Right kidney (tissue), 9 donors: ENCODE measurements at places on chromosomes 1 and 21.

- no peak for DNase-seq
Measured at GRCh38 chr21:30209601-30210000, 6.3 kb downstream of the CLDN8 start.

GRCh38 chr21:42939582-42940413 lies 14.4 kb upstream of the ERVH48-1 start:
- DNase-seq, result no peak

- DNase-seq, result no peak
Measured at GRCh38 chr21:18153063-18153462, 91.6 kb upstream of the CHODL start.

DNA sequence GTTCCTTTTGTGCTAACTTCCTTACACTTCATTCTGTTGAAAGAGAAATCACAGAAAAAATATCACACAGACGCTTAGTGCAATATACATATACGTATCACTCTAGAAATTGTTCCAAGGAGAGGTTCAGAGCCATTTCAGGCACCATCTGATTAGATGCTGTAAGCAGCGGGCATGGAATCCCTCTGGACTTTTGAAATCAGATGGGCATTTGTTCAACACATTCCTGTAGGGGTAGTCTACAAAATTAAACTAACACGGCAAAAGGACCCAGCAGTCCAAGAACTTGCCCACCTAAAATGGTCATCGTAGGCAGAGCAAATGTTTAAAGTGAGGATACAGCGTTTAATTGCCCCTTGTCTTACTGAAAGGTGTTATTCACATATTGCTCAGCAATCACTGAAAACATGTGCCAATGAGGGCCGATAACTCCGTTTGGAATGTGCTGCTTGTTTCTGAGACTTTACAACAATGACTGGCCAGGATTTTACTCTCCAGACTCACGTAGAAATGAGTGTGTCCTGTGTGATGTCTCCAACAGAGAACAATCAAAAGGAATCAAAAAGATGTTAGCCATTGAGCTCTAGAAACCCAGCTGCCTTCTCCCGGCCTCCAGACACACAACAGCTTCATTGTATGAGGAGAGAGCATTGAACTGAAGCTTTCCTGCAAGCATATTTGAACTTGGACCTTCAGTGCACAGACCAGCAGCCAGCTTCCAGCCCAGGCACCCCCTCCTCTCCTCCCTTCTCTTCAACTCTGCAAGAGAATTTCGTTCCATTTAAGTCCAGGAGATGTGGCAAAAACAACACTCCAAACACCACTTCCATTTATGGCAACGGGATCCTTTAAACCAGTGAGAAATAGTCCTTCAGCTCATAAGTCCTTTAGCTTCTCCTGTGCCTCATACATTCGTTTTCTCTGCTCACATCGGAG lies 32.1 kb upstream of the ADORA3 start:
- no peak for DNase-seq

- DNase-seq, result no peak
Measured at GRCh38 chr1:248756151-248756550, 592 bp upstream of the LYPD8 start.

GRCh38 chr1:19190468-19190867 lies 19.6 kb downstream of the UBR4 start:
- DNase-seq, result no peak

DNA sequence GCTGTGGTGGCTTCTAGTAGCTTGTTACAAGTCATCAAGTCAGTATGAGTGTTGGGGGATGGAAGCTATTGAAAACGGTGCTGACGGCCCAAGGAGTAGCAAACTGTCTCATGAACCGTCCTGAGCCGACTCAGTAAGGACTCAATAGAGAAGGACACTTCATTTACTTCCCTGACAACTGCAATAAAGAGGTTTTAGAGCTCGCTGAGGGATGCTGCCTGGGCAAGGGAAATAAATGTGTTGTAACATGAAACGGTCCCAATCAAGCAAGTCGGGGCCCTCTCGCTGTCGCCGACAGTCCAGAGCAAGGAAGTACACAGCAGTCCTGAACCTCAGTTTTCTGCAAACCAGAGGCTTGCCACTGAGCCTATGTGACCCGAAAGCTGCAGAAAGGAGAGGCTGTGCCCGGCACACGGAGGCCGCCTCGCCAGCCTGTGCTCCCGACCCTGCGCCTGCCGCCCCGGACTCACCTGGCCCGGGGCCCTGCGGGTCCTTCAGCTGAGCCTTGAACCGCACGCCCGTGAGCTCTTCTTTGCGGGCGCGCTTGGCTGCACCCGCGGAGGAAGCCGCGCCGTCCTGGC lies 423 bp downstream of the URB1 start:
- DNase-seq, result peak; percentile 77

DNA sequence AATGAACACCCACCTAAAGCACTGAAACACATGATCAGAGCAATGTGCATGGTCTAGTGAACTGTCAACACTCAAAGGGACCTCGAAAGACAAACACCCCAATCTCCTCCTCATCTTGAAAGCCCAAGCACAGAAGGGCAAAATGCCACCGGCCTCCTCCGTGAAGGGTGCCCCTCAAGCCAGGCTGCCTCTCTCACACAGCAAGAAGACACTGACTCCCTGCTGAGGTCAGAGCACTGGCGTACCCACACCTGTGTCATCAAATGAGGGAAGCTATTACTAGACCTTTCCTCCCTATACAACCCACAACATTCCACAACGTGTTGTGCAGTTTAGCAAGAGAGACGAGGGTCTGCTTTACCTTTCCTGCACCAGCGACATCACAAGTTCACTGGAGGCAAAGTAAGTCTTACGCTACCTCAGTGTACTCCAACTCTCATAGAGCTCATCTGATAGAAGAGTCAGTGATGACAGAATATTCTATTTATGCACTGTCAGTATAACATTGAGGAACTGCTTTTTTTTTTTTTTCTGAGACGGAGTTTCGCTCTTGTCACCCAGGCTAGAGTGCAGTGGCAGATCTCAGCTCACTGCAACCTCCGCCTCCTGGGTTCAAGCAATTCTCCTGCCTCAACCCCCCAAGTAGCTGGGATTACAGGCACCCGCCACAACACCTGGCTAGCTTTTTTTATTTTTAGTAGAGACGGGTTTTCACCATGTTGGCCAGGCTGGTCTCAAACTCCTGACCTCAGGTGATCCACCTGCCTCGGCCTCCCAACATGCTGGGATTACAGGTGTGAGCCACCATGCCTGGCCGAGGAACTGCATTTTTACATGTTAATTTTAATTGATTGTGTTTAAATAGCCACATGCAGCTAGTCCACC lies 3.3 kb downstream of the SH3BP5L start:
- no peak for DNase-seq

DNA sequence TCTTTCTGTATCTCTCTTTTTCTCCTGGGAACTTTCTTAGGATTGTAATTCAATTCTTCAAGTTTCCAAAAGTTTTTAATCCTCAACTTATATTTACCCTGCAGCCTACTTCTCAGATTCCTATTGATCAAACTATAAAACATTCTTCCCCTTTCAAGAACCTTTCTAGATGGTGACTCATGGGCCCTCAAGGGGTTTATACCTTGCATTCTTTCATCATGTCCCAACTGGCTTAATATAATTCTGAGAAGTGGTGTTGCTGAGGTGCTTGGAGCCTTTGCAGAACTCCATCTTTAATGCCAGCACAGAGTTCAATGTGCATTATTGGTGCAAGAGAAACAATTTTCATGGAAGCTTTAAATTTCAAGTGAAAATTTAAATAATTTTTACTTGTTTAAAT lies 273.4 kb downstream of the VAV3 start:
- no peak for DNase-seq

DNA sequence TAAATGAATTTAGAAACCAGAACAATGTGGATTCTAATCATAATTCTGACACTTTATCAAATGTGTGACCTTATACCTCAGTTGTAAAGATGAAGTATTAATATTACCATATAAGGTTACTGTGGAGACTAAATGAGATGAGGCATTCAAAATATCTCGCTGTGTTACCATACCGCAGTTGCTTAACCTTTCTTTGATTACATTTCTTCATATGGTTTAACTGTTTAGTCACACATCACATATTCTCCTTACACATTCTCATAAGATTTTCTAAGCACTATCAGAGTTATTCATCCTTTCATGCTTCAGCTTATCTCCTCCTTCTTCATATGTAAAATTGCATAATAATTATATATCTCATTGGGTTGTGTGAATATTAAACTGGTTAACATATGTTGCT lies 88.9 kb downstream of the LRRC53 start:
- DNase-seq, result no peak

GRCh38 chr1:111448482-111448917 lies 556 bp downstream of the WDR77 start:
- DNase-seq, result no peak

- DNase-seq, result no peak
Measured at GRCh38 chr1:221234791-221235190, 355.5 kb downstream of the HLX start.

DNA sequence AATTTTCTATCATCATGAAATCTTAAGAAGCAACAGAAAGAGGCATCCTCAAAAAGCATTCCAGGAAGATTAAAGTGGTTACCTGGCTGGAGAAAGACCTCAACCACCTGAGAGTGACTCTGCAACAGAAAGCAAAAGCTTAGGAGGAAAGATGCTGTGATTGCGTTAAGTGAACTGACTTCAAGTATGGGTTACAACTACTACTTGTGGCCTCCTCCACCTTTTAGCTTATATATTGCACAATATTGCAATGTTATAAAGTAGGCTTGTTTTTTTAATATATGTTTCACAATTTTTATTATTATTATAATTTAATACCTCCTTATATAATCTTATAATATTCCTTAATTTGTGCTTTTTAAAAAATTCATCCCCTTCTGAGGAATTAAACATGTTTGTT lies 1407.5 kb downstream of the KCNT2 start:
- no peak for DNase-seq

- DNase-seq, result peak; percentile 95
Measured at GRCh38 chr1:225653463-225654276, 747 bp upstream of the ENAH start.

- DNase-seq, result no peak
Measured at GRCh38 chr1:35650416-35650815, 9.1 kb upstream of the PSMB2 start.

DNA sequence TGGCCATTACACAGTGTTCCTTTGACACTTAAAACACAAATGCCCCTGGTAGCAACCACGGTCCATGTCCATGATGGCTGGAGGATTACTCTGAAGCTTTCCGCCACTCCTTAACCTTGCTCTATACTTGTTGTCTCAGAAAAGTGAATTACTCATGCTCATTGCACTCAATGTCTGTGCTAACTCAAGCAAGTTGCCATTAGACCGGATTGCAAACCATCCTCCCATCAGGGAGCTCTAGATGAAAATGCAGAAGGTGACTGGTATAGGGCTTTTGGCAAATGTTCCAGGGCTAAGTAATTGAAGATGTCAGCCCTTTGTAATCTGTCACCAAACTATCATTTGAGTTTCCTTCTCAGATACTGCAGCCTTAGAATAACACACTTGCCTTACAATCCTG lies 1288.3 kb upstream of the B3GALT2 start:
- no peak for DNase-seq

GRCh38 chr1:69540052-69540451 lies 27.7 kb upstream of the LRRC7 start:
- DNase-seq, result no peak

GRCh38 chr1:171350594-171350993 lies 36.6 kb downstream of the FMO4 start:
- DNase-seq, result no peak

DNA sequence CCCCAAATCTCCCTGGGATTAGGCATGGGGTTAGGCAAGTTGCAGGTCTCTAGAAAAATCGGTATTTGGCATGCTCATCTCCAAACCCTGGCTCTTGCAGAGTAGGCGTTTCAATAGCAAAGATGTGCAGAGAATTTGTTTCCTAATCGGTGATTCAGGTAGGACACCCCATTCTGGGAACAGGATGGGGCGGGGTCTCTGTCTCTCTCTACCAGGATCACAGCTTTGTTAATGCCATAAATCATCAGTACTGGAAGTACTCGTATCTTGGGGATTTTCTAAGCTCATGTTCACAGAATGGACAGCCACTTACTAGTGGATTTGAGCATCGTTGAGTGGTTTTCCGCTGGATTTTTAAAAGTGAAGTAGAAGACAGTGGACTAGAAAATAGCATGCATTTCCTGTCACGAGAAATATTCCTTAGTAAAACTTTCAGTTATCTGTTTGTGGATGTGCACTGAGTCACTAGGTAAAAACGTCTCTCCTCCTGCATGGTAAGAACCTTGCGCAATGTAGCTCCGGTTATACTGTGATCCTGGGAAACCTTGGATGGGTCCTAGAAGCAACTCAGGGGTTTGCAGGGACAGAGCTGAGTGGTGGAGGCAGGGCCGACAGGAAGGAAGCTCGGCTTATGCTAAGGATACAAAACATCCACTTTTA lies 5.1 kb downstream of the TMEM51 start:
- no peak for DNase-seq

GRCh38 chr1:231359113-231359512 lies 21.0 kb downstream of the SPRTN start:
- no peak for DNase-seq

GRCh38 chr1:109041621-109042468 lies at the start of gene WDR47:
Gene WDR47, minus strand, starts transcription at chr1:109042102. Its CDS starts 18,590 bp downstream, at chr1:109023512.
- peak; percentile 90 for DNase-seq

DNA sequence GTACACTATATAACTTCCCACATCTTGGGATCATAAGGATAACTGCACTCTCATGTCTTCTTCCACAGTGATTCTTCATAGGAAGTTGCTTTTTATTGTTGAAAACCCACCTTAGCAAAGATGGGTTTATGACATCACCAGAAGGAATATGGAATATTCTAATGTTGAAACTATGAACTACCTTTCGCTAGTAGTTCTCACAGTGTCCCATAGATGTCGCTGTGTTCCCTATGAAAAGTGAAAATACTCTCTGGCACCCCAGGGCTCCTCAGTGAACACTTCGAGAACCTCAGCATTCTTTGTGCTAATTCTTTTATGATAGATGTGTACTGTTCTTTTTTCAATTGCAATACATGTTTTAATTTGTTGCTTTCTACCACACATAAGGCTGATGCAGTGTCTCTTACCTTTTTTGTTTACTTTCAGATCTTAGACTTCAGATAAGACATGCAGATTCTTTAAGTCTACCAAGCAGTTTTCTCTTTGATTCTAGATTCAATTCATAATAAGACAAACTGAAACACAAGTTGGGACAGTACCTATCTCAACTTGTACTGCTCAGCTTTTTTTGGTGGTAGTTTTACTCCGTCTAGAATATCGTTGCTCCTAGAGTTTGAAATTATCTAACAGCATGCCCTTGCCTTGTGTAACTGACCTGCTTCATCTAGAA lies 90.8 kb downstream of the GTF2B start:
- no peak for DNase-seq

DNA sequence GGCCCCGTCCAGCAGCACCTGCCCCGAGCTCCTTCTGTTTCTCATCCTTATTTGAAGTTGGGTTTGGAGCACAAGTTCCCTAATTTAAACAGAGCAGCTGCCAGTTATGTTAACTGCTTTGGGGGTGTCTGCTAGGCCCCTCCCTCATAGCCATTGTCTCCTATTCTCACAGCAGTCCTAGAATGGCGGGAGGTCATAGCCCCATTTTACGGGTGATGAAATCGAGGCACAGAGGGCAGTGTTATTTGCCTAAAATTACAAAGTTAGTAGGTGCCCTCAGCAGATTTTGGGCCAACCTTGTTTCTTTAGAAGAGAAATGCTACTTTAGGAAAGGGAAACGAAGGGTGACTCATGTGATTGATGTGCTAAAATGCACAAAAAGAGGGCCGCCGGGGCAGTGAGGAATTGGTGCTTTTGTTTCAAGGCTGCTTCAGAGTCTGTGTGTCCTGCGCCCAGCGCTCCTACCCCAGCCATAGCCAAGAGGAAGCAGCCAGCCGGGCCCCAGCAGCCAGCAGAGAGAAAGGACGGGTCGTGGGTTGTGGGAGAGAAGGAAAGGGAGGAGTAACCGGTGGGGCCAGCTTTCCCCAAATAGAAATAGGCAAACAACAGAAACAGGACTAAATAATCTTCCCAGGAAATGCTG lies 13.0 kb downstream of the VANGL1 start:
- no peak for DNase-seq

- no peak for DNase-seq
Measured at GRCh38 chr1:193558491-193559028, 372.1 kb upstream of the B3GALT2 start.
